Activated CD4-positive, alpha-beta T cell treated with anti-CD3 and anti-CD28 coated beads, Interleukin-2, amount 50 U/mL, for 16 hours (primary cell): ENCODE measurements at places on chromosomes 2 and 18.
A peak's percentile ranks its signal among the peaks of the same experiment; 100 is the strongest.

GRCh38 chr2:145021962-145022665 is 502.2 kb upstream of the ZEB2 start:
- DNase-seq = no peak

DNA sequence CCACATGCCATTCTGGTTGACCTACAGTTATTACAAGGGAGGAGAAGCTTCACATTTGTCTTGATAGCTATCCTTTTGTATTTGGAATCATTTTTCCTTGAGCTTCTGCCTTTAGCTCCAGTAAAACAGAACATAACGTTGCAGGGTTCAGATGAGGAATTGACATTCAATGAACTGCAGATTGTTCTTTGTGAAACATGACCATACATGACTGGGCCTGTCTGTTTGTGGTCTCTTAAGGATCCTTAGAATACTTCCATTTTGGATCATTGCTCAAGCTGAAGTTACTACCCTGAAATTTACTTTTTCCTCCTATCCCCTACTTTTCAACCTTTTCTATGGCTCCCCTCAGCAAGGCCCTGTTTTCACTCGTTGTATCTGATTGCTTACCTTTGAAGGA is 1281.7 kb upstream of the CELF4 start:
- no peak for DNase-seq

- no peak for DNase-seq
These were observed 19.7 kb downstream of the TWSG1 start for GRCh38 chr18:9354256-9354655.

DNA sequence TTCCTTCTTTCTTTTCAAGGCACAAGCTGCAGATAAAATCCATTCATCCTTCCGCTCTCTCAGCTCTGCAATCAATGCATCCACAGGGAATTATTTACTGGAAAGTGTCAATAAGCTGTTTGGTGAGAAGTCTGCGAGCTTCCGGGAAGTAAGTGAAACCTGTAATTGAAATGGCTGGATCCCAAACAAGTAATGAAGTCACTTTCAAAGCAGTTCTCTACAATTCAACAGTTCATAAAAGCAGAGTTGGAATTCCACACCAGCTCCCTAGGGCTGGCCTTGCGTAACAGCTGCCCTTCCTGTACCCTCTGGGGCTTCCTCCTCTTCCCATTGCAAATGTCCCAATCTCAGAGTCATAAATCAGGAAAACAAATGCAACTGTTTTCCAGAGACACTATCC is 9.6 kb downstream of the SERPINB2 start:
- no peak for DNase-seq

DNA sequence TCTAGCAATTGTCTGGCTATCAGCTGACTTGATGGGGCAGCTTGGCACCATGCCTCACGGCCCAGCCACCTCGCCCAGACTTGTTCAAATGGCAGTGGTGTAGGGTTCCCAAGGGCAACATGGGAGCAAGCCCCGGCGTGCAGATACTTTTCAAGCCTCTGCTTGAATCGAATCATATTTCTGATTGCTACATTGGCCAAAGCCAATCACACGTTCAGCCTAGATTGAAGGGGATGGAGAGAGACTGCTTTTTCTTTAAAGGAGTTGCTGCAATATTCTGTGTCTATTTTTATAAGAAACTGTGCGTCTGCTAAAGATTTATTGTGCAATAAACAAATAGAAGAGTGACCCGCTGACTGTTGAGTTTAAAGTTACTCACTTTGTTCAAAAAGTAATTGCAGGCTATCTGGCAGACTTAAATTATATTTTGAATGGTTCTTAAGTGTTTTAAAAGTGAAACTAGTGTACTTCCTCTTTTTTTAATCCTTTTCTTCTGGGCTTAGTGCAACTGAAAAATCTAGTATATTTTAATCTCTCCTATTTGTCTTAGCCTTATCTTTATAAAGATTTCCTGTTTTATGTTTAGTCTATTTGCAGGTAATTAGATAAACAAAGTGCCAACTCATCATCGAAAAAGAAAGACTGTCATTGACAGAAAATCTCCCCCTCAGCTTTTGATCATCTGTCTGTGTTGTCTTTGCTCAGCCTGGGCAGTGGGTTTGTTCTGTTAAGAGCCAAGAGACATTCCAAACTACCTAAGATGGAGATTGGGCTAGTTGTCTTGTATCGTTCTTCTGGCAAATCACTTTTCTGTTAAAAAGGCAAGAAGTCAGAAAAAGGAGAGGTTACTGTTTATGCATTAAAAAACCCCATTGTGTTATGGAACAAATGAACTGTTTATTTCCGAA is 156.1 kb downstream of the TPGS2 start:
- DNase-seq = no peak

- DNase-seq = no peak
These were observed 477.3 kb downstream of the MBD2 start for GRCh38 chr18:53747210-53747609.

GRCh38 chr2:176518823-176519222 is 249.6 kb downstream of the MTX2 start:
- DNase-seq = no peak

DNA sequence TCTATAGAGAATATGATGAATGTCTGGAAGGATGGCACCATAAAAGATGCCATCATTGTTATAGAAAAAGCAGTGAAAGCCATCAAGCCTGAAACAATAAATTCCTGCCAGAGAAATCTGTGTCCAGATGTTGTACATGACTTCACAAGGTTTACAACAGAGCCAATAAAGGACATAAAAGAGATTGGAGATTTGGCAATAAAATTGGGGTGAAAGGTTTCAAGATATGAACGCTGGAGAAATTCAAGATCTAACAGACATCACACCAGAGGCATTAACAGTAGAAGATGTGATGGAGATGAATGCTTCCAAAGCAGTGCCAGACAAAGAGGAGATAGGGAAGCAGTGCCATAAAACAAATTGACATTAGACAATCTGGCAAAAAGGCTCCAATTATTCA is 518.8 kb upstream of the ACVR2A start:
- DNase-seq = no peak

DNA sequence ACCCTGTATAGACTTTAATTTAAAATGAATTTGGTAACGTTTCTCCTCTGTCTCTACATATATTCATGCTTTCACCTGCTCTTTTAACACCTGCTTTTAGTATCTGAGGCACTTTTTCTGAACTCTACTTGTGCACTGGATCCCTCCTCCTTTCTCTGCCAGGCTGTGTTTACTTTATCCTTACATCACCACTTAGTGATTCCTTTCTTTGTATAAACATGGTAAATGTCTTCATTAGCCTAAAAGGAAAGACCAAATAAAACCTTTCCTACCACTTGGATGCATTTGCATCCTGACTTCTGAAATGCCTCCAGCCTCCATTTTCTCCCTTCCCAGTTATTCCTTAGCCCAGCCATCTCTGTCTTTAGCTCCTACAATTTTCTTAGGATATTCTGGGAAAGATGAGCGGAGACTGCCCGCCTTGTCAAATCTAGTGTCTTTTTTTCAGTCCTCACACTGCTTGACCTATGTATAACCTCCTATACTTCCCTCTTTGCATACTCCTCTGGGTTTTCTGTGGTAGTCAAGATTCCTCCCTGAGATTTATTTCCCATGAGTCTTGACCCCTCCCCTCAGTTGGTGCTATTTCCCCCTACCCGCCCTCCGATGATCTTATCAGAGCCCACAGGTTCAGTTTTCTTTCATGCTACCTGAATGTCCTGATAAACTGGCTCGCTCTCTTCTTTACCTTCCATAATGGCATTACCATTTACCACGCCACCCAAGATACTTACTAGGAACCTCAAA is 44.8 kb downstream of the REL start:
- no peak for DNase-seq

GRCh38 chr18:27750014-27750413 is 426.9 kb downstream of the CDH2 start:
- peak; percentile 1 for DNase-seq

GRCh38 chr2:136407117-136407951 is 289.4 kb upstream of the CXCR4 start:
- no peak for DNase-seq

GRCh38 chr2:108612153-108612513 is 77.9 kb downstream of the LIMS1 start:
- DNase-seq = peak; percentile 88

DNA sequence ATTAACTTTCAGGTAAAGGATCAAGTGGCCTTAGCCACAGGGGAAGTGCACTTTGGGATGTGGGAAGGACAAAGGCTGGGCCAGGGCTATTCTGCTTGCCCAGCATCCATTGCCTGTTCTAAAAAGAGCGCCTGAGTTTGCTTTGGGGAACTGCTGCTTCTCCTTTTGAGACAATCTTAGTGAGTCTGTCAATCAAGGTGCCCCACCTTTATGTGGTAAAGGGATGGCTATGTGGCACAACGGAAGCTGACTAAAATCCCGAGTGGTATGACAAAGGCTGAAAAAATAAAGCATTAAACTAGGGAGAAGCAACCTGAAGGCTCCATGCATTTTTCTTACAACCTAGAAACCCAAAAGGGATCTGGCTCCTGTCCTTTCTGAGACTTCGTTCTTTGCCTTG is 540.5 kb downstream of the SLC4A3 start:
- peak; percentile 5 for DNase-seq

GRCh38 chr2:9703085-9703678 is 72.4 kb upstream of the YWHAQ start:
- DNase-seq = peak; percentile 88

GRCh38 chr18:12043811-12044210 is 49.8 kb upstream of the ANKRD62 start:
- DNase-seq = no peak

GRCh38 chr2:96693286-96694200 is 46.3 kb downstream of the LMAN2L start:
- no peak for DNase-seq

DNA sequence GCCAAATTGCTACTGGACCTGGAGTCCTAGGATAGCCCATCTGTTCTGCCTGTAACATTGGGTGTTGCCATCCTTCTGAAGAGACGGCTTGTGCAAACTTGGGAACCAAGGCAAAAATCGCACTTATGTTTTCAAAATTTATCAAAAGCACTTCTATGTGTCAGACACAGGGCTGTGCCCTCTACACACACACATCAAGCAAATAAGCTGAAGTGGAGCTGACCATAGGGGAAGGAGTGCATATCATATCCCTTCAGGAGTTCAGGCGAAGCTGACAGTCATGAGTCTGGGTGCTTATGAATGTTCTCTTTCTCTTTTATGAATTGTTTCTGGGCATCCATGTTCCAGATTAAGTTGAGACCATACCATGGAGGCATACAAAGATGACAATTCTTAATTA is 247.9 kb downstream of the CYRIA start:
- no peak for DNase-seq

GRCh38 chr18:4357579-4357978 is 97.5 kb downstream of the DLGAP1 start:
- DNase-seq = no peak

GRCh38 chr2:203603456-203604389 is 68.6 kb upstream of the RAPH1 start:
- no peak for DNase-seq

DNA sequence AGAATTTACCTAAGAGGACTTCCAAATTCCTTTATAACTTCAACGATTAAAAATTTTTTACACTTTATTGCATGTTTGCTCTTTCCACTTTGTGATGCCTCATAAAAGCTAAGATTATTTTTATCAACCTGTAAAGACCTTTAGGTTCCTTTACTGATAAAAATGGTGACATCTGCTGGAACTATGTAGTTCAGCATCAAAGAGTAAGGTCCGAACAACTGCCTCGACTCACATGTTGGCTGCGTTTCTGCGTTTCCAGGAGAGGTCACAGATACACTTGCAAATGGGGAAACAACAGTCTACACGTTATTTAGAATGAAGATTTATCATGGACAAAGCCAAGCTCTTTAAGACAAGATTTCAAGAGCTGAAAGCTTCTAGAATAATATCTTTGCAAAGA is 18.8 kb upstream of the TMX3 start:
- no peak for DNase-seq

DNA sequence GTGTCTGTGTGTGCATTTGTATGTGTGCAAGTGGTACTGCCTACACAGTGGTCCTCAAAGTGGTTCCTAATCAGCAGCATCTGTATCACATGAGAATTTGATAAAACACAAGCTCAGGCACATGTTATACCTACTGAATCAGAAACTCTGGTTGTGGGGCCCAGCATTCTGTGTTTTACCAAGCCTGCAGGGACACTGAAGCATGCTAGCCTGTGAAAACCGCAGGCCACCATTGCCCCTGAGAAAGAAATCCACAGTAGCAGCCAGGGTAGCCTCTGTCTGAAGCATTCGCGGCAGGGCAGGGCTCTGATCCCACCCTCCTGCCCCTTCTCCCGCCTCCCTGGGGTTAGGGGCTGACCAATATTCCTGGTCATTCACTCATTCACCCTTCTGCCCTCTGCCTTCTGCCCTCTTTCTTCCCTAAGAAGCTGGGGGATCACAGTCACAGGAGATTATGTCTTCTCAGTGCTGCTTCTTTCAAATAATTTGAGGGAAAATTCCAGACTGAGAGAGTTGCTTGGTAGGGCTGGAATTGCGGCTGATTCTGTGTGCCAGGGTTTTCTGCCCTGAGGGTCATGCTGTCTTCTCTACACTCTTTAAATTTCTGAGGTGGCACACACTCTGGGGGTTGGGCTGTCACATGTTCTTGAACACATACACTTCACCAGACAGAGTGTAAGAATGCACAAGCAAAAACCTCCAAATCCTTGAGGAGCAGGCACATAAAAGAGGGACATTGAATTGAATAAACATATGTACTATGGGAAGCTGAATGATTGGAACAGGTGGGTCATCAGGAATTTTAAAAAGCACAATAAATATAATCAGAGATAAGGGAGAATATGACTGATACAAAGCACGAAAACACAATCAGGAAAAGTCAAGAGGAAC is 126.6 kb upstream of the SEC11C start:
- no peak for DNase-seq

DNA sequence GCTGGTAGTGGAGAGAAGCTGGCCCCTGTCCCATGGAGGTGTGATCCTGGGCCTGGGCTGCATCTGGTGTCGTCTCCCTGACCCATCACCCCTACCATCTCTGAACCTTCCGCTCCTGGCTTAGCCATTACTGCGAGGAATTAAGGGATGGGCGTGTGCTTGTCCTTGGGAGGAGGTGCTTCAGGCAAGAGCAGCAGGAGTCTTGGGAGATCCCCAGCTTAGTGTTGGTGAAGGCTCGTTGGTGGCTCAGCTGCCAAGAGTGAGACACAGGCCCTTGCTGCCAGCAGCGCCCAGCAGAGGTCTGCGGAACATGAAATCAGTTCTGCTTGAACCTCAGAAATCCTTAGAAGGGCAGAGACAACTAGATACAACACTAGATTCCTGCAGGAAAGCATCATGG is 59.9 kb upstream of the TGFA start:
- DNase-seq = no peak
